Cerebellar nuclear complex (tissue), 1 donor: ENCODE measurements at places on chromosomes 4 and X.

GRCh38 chrX:121569609-121570008 lies 522.2 kb downstream of the GLUD2 start:
- DNase-seq = no peak

- DNase-seq = no peak
Measured at GRCh38 chrX:54530357-54530900, 410 bp downstream of the GNL3L start.

- DNase-seq = no peak
Measured at GRCh38 chrX:45001048-45001447, 128.1 kb downstream of the KDM6A start.

DNA sequence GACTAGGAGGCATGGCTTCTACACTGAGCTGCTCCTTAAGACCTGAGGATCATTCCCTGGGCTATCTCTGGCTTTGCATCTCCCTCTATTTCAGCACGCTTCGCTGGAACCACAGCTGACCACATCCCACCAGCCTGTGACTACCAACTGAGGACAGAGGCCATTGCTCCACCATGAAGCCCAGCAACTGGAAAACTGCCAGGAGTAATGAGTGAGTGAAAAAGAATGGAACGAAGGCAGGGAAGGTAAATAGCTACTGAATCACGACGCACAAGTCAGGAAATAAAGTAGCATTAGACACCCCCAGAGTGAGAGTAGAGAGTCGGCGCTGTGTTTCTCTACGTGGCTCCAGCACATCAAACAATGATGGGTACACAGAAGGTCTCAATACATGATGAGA lies 314.7 kb downstream of the LDB2 start:
- DNase-seq = no peak

DNA sequence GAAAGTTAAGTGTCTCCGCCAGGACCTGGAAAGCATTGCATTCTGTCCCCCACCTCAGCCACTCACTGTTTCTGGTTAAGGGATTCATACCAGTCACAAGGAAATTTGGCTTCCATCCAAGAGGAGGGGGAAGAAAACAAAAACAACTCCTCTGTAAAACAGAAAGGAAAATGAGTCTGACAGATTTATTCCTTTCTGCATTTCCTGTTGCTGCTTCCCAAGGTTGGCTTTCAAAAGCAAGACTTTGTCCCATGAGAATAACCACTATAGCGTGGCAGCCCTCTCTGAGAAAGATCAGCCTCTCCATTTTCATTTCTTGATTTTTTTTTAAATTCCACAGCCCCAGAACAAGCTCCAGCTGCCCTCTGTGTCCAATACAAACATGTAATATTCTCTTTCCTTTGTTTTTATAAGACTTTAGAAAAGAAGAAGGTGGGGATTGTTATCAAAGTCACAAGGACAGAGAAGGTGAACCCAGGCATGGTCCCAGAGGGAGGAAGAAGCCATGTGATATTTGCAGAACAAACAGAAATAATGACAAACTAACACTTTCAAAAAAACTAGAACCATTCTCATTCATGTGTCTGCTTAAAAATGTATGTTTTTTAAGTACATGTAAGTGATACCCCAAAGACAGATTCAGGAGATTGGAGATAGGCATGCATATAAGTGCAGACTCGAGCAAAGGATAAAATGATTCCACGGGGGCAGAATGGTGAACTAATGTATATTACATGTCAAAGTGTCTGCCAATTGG lies 90.7 kb upstream of the DCLK2 start:
- DNase-seq = no peak

- DNase-seq = no peak
Measured at GRCh38 chr4:167784826-167785225, 307.5 kb upstream of the ANXA10 start.

- no peak for DNase-seq
Measured at GRCh38 chr4:53905941-53906377, 158.4 kb downstream of the CHIC2 start.

DNA sequence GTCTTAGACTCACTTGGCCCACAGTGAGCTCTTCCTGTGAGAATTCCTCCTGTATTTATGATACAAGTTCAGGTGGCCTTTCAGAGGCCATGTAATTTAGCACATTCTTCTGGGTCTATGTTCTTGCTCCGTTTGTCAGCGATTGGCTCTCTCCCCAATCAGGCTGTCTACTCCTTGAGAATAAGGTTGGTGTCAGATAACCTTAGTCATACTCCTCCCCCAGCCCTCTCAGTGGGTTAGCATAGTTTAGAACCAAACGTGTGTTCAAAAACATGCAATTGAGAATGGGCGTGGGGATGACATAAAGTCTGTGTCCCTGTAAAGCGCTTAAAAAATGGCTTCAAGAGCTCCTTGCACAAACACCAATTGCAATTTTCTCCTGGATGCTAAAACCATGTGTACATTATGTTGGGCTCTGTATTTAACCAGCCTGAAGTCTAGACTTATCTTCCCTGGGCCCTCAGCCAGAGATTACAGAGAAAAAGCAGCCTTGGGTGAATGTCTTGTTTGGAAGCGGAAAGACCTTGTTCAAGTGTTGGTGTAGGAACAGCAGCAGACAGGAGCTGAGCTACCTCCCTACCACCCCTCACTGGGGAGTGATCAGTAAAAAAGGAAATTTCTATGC lies 9.9 kb upstream of the CT47C1 start:
- no peak for DNase-seq

GRCh38 chr4:127995776-127996175 lies 30.6 kb downstream of the ABHD18 start:
- no peak for DNase-seq

DNA sequence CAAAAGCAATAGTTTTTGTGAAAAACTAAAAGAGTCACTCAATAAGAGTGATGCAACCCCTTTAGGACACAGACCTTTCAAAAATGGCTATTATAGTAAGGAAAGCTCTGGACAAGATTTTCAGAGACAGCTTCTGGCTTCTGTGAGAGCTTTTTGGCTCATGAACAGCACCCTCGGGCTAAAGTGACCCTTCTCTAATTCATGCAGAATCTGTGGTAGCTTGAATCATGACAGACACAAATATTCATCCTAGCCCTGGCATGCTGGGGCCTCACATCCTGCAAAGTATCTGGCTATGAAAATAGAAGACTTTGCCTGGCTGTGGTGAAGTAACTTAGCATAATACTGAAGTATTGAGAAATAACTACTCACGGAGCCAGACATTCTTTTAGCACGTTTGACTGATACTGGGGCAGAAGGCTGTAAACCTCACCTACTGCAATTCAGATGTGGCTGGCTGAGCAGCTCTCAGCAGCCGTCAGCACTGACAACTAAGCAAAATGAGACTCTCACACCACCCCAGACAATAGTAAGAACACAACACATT lies 327.3 kb downstream of the MAPK10 start:
- no peak for DNase-seq

DNA sequence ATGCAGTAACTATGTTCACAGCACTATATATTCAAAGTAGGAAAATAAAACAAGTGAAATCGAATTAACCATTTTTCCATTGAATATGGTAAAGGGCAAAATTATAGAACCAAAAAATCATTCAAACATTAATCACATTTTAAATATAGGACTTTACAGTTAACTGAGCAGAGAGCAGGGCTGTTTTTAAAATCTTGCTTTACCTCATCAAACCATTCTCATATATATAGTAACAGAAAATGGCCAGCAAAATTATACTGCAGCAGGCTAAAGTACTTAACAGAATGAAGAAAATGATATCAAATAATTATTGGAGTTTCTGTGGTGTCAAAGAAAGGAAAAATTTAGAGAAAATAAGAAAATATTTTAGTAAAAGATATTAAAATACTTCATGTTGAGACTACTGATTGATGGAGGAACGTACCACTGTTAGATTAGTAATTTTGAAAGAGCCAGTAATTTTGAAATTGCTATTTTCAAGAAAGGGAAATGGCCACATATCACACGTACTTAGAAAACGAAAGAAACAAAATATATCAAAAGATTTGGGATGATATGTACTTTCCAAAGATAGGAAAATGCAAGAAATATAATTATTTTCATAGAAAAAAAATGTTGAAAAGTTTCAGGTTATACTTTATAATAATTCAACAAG lies 813.7 kb downstream of the DMD start:
- no peak for DNase-seq

DNA sequence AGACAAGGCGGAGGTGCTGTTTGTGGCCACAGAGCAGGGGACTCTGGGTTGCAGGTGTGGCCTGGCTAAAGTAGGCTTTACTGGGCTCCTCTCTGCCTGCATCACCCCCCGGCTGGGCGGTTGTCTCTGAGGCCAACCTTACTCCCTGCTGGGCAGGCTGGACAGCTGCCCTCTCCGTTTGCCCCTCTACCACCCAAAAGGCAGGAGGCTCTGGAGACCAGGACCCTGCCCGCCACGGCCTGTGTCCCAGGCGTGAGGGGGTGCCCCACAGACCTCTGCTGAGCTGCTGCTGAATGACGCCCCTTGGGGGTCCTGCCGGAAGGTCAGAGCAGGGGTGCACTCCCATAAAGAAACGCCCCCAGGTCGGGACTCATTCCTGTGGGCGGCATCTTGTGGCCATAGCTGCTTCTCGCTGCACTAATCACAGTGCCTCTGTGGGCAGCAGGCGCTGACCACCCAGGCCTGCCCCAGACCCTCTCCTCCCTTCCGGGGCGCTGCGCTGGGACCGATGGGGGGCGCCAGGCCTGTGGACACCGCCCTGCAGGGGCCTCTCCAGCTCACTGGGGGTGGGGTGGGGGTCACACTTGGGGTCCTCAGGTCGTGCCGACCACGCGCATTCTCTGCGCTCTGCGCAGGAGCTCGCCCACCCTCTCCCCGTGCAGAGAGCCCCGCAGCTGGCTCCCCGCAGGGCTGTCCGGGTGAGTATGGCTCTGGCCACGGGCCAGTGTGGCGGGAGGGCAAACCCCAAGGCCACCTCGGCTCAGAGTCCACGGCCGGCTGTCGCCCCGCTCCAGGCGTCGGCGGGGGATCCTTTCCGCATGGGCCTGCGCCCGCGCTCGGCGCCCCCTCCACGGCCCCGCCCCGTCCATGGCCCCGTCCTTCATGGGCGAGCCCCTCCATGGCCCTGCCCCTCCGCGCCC lies 920 bp downstream of the HTT-AS start:
- no peak for DNase-seq

- no peak for DNase-seq
Measured at GRCh38 chr4:123497340-123497739, 100.7 kb downstream of the SPRY1 start.

DNA sequence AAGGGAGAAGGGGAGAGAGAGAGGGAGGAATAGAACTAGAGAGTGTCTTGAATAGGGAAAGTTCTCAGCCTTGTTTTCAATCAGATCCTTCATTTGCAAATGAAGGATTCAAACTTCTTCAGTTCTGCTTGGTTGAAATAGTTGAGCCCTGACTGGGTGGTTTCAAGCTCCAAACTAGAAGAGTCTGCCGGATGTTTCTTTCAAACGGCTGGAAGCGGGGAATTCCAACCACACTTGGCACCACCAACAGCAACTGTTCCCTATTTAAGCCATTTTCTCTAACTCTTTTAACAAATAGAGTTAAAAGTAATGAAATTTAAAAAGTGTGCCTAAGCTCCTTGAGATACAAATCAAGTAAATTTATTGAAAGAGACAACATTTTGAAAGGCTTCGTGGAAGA lies 67.5 kb upstream of the DDX60 start:
- no peak for DNase-seq

DNA sequence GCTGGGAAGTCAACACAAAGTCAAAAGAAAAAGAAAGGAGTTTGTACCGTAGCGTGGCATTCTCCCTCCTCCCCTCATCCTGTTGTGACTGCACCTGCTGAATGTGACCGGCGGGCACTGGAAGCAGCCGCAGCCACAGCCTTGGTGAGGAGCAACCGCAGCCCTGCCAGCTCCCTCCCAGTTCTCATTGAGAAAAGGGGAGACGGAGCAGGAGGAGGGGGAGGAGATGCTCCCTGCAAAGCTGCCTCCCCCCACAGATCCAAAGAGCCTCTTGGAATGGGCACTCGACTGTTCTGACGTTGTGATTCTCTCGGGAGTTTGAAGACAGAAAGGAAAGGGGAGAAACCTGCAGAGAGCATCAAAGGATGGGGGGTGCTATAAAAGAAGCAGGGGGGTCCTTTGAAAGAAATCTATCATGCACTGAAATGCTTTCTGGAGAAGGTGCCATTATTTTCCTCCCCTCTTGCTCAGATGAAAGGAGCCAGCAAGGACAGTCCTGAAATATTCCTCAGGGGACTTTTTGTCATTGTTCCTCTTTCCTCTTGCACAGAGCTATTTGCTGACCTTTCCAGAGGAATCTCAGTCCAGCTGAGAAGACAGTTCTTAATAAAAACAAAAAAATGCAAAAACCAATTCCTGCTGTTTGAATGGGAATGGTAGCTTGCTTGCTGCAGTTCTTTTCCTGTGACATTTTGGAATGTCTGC lies 429.7 kb downstream of the MAPK10 start:
- no peak for DNase-seq

GRCh38 chrX:7244405-7244804 lies 96.5 kb upstream of the PUDP start:
- no peak for DNase-seq

GRCh38 chr4:129344058-129344457 lies 248.1 kb downstream of the C4orf33 start:
- no peak for DNase-seq

DNA sequence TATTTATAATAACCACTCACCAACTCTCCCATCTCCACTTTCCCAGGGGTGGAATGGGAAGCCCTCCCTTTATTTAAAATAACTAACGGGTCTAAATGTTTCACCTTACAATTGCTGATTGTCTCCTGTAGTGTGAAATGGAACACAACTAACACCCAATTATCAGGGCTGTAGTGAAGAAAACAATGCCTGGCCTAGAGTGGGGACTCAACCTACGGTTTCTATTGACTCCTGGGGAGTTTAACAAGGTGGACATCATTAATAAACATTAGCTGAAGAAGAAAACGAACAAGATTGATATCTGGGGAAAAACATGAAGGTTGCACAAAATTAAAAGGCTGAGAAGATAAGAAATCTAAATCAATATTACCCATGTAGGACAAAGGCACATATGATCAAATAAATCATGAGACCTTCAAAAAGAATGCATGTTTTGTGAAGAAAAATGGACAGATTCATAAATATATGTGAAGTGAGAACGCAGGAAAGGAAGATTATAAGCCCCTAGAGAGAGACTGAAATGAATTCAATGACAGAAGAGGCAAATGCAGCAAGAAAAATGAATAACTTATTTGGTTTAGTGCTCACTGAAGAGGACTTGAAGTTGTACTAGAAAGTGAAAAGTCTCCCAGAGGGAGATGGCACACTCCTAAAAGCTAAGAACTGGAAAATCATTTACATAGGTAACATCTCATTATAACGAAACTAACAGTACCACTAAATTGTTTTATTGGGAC lies 593.0 kb upstream of the AADAT start:
- no peak for DNase-seq

DNA sequence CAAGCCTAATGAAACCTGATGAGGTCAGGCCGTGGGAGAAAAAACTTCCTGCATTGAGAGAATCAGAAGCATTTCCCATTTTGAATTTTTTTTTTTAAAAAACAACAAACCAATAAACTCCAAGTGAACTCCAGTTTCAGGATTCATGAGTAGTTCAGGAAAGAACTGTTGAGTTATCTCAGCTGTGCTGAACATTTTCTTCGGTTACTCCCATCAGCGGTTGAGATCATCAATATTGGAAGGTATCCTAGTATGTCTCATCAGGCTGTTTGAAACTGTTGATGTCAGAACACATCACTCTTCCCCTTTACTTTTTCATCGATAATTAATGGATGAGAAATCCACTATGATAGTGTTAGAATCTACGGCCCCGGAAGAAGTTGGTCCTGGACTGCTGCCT lies 82.4 kb upstream of the ADGRG2 start:
- DNase-seq = no peak

- no peak for DNase-seq
Measured at GRCh38 chrX:119374736-119375135, 24.4 kb upstream of the SLC25A43 start.
